Muscle of leg (tissue), 16 donors: ENCODE measurements at places on chromosomes 12 and 14. TPM values are rescaled to one million over a fixed set of nuclear protein-coding genes. Genes with fewer than 3 reads are reported as not detected.

DNA sequence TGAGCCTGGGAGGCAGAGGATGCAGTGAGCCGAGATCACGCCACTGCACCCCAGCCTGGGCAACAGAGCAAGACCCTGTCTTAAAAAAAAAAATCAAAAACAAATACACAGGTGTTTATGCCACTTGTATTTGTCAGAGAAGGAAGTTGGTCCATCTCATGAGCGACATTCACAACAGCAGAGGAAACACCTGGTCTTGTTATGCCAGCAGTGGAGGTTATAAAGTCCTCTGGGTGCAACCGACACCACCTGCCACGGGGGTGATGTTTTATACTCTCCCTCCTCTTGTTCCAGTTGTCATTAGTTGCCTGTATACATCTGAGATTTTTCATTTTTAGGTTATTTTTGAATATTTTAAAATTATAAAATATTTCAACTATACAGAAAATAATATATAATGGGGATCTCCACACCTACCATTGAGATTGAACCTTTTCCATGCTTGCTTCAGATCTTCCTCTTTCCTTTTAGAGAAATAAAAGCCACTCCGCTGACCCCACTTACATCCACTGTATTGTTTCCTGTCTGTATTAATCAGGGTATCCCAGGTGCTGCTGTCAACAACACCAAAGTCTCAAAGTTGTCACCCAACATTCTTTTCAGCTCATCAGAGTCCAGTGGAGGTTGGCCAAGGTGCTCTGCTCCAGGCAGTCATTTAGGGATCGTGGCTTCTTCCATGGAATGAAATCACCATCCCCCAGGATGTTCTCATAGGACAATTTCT lies 65.1 kb downstream of the RNFT2 start:
- no peaks in the 10 kb centered on the region for H3K4me1 ChIP-seq
- H3K27ac ChIP-seq, result no peak overlapping the region
- H3K27me3 ChIP-seq, result no peaks in the 10 kb centered on the region
- H3K36me3 ChIP-seq, result no peaks in the 10 kb centered on the region

GRCh38 chr14:59425322-59425935 lies 39.8 kb downstream of the GPR135 start:
- no peaks in the 10 kb centered on the region for H3K27me3 ChIP-seq
- peaks cover 49% of the 10 kb centered on the region for H3K4me1 ChIP-seq
- no peak overlapping the region for H3K4me3 ChIP-seq
- peak; percentile 93 for DNase-seq
- H3K36me3 ChIP-seq, result no peaks in the 10 kb centered on the region
- H3K27ac ChIP-seq, result peak overlapping the region; percentile 66

DNA sequence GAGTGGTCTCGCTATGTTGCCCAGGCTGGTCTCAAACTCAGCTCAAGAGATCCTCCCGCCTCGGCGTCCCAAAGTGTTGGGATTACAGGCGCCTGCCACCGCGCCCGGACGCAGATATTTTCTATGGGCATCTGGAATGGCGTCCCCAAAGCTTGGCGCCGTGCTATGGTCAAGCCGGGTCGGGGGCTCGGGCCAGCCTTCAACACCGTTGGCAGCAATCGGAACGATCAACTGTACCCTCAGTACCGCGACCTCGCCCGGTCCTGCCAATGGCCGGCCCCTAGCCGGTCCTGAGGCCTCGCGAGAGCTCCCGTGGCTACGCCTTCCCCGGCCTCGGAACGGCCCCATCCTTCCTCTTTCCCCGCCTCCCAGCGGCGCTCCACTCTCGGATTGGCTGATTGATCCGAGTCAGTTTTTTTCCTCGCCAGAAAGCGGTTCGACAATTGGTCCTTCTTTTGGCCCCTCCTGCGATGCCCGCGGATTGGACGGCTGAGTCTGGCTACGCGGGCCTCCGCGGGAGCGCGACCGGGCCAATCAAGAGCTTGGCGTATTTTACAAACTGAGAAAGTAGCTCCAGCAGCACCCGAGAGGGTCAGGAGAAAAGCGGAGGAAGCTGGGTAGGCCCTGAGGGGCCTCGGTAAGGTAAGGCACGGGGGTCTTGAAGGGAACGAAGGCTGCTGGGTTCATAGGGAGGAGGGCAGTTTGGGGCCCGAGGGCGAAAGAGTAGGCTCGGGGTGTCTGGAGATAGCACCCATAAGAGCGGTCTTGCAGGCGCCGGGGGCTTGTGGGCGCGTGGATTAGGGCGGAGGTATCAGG lies at the start of gene TROAP:
TROAP (plus strand) TSS at position 548 of the 816 bp plus-strand sequence. CDS start 354 bp downstream, outside the sequence.
- H3K4me3 ChIP-seq, result peak within 1 kb of the TSS; percentile 91
- peak; percentile 100 for DNase-seq
- H3K27me3 ChIP-seq, result peaks cover 3% of the 10 kb centered on the region
- H3K36me3 ChIP-seq, result peaks cover 22% of the 10 kb centered on the region
- peak within 1 kb of the TSS; percentile 79 for H3K27ac ChIP-seq
- H3K4me1 ChIP-seq, result peaks cover 13% of the 10 kb centered on the region

DNA sequence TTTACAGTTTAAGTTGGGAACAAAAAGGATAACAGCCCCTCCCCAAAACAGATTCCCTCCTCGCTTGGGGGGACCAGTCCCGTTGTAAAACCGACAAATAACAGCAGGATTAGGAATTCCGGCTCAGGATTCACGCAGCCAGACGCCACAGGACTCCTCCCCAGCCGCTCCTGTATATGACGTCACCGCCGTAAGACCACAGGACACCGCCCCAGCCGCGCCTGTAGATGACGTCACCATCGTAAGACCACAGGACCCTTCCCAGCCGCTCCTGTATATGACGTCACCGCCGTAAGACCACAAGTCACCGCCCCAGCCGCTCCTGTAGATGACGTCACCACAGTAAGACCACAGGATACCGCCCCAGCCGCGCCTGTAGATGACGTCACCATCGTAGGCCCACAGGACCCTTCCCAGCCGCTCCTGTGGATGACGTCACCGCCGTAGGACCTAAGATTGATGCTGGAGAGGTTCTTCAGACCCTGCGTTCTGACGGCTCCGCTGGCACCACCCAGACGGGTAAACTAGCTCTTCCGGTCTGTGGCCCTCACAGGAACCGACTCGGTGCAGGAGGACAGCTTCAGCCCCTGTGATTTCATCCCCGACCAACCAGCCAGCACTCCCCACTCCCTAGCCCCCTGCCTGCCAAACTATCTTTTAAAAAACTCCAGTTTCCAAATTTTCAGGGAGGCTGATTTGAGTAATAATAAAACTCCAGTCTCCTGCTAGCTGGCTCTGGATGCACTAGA lies 43.9 kb upstream of the FBRSL1 start:
- H3K4me3 ChIP-seq, result peak overlapping the region; percentile 32
- peak; percentile 79 for DNase-seq
- H3K4me1 ChIP-seq, result peaks cover 63% of the 10 kb centered on the region
- H3K27me3 ChIP-seq, result peaks cover 19% of the 10 kb centered on the region

DNA sequence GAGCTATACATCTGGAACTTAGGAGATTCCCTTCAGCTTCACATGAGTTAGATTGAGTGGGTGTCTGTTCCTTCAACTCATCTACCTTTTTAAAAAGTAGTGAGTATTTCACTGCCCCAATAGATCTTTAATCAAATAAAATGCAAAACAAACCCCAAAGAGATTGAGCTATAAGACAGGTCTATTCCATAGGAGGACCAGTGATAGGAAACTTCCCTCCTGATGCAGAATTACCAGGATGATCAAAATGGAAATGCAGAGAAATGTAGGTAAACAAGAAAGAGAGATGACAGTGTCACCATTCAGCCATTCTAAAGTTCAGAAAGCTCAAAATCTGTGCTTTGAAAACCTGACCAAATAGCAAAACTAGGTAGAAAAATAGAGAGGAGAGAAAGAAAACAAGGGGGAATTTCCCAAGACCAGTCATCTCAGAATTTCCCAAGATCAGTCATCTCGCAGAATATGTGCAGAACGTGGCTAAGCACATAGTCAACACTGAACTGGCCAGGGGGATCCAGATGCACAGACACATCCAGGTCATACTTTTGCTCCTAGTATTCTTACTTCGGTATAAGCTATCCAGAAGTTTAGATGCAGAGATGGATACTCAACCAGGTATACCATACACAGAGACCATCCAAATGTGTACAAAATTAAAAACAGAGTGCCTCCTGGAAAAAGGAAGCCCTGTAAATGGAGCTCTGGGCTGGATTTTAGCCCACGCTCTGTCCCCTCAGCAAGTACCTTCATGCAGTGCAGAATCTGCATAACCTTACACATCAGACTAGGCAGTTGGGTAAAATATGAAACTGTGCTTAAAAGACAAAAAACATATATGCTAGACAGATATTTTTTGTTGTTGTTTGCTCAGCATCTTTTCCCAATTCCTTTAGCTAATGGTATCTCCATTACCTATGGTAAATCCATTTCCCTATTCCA lies 27.4 kb downstream of the SLC41A2 start:
- H3K36me3 ChIP-seq, result no peaks in the 10 kb centered on the region
- H3K27me3 ChIP-seq, result no peaks in the 10 kb centered on the region
- no peak overlapping the region for H3K27ac ChIP-seq
- no peak overlapping the region for H3K4me3 ChIP-seq
- no peaks in the 10 kb centered on the region for H3K4me1 ChIP-seq

DNA sequence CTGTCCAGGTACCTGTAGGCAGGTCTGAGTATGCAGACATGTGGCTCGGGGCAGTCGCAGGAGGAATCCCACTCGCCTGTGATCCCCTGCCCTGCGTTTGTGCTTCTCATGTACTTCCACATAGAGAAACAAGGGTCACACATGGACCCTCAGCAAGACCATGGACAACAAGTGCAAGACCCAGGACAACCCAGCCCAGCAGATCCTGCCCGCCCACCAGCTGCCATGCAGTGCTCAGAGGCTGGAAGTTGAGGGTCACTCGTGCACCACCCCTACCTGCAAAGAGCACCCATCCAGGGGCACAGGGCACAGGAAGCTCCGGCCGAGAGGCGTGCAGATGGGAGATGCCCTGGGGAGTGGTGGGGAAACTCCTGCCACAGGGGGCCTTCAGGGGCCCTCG lies 67.5 kb upstream of the C14orf180 start:
- no peak overlapping the region for H3K27ac ChIP-seq
- no peak for DNase-seq
- H3K4me1 ChIP-seq, result no peaks in the 10 kb centered on the region
- no peak overlapping the region for H3K4me3 ChIP-seq
- peaks cover 6% of the 10 kb centered on the region for H3K27me3 ChIP-seq

- no peaks in the 10 kb centered on the region for H3K36me3 ChIP-seq
- H3K27me3 ChIP-seq, result peaks cover 63% of the 10 kb centered on the region
- H3K4me1 ChIP-seq, result peaks cover 39% of the 10 kb centered on the region
Observed at GRCh38 chr14:104138098-104138717, at the start of gene KIF26A. Gene KIF26A (plus strand): TSS chr14:104138587. CDS start chr14:104138723, 136 bp downstream.

GRCh38 chr12:104249017-104249416 lies 33.4 kb downstream of the TXNRD1 start:
- no peak overlapping the region for H3K4me3 ChIP-seq
- H3K36me3 ChIP-seq, result no peaks in the 10 kb centered on the region
- no peak for DNase-seq

DNA sequence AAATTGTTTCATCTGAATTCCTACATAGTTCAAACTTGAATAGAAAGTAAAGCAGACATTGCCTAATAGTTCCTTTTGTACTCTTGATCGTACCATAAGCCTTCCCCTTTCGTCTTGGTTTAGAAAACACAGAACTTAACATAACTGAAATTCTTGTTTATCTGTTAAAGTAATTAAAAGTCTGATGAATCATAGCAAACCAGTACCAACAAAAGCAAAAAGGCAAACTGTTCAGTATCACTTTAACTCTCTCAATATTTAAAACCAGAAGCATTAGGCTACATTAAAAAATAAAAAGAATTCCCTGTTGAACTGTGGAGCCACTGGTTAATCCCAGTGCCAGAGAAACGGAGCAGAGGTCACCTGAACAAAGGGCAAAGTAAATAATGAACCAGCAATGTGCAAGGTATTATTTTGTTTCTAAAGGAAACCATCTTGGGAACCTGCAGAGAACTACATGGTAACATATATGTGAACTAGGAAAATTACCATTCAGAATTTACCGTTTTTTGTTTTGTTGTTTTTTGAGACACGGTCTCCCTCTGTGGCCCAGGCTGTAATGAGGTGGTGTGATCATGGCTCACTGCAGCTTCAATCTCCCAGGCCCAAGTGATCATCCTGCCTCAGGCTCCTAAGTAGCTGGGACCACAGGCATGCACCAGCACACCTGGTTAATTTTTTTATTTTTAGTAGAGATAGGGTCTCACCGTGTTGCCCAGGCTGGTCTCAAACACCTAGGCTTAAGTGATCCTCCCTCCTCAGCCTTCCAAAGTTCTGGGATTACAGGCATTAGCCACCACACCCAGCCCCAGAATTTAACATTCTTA lies 17.1 kb upstream of the HIGD1C start:
- peak; percentile 20 for DNase-seq
- peaks cover 4% of the 10 kb centered on the region for H3K4me1 ChIP-seq
- no peak overlapping the region for H3K4me3 ChIP-seq
- peaks cover 25% of the 10 kb centered on the region for H3K36me3 ChIP-seq
- H3K27ac ChIP-seq, result peak overlapping the region; percentile 48

- no peak for DNase-seq
- peak overlapping the region; percentile 60 for H3K27ac ChIP-seq
- no peaks in the 10 kb centered on the region for H3K27me3 ChIP-seq
- no peak overlapping the region for H3K4me3 ChIP-seq
- no peaks in the 10 kb centered on the region for H3K36me3 ChIP-seq
Observed at GRCh38 chr14:51394804-51395203, 154.8 kb downstream of the TMX1 start.

DNA sequence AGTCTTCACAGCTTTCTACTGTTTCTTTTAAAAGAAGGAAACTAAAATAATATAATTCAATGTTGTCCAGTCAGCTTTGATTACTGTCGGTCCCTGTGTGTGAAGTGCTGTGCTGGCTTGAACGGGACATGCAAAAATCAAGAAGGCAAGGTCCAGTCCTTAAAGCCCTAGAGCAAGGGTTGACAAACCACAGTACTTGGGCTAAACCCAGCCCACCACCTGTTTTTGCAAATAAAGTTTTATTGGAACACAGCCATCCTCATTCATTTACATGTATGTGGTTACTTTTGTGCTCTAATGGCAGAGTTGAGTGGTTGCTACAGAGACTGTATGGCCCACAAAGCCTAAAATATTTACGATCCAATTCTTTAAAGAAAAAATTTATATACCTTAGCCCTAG lies 41.2 kb upstream of the TCL1B start:
- H3K36me3 ChIP-seq, result no peaks in the 10 kb centered on the region
- no peak overlapping the region for H3K27ac ChIP-seq
- no peaks in the 10 kb centered on the region for H3K27me3 ChIP-seq
- H3K4me3 ChIP-seq, result no peak overlapping the region

ABCD2 gene
- total RNA-seq, result 0.09 TPM

YEATS4 gene
- 15.0 TPM for total RNA-seq

IFT43 gene
- total RNA-seq, result 32.3 TPM

TPPP2 gene
- 0.44 TPM for total RNA-seq

OR6S1 gene
- not detected for total RNA-seq

AQP6 gene
- total RNA-seq, result 0.13 TPM
